ENCODE measurements at places on chromosomes 5 and 9.
A peak's percentile ranks its signal among the peaks of the same experiment; 100 is the strongest.

DNA sequence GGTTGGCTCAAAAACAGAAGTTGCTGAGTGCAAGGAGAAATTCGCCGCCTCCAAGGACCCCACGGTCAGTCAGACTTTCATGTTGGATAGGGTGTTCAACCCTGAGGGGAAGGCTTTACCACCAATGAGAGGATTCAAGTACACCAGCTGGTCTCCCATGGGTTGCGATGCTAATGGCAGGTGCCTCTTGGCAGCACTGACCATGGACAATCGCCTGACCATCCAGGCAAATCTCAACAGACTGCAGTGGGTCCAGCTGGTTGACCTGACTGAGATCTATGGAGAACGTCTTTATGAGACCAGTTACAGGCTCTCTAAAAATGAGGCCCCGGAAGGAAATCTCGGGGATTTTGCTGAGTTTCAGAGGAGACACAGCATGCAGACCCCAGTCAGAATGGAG, 7.7 kb downstream of the GTF3C4 start:
- no peaks in the 10 kb centered on the region for H3K36me3 ChIP-seq
- no peak overlapping the region for H3K27ac ChIP-seq
- peaks cover 3% of the 10 kb centered on the region for H3K4me1 ChIP-seq
- no peak overlapping the region for H3K4me3 ChIP-seq
- DNase-seq = no peak

- no peak overlapping the region for H3K27ac ChIP-seq
- no peak overlapping the region for H3K4me3 ChIP-seq
- DNase-seq = no peak
- peaks cover 6% of the 10 kb centered on the region for H3K4me1 ChIP-seq
Observed at GRCh38 chr5:149490599-149491485, 60.4 kb downstream of the CSNK1A1 start.

DNA sequence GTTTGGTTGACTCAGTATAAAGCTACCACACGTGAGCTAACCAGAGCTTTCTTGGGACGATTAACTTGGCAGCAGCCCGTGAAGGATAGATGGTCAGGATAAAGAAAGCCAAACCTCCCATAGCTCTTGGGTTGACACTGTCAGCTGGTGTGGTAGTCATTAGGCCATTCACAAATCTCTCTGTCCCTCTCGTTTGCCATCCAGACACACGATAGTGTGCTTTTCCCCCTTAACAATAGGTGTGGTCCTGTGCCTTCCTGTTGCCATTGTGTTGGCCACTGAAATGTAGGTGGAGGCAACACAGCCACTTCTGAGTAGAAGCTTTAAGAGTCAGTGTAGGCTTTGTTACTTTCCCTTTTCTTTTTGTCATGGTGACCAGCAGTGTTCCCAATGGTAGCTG, 11.7 kb downstream of the OR13J1 start:
- no peaks in the 10 kb centered on the region for H3K4me1 ChIP-seq
- no peak overlapping the region for H3K4me3 ChIP-seq

DNA sequence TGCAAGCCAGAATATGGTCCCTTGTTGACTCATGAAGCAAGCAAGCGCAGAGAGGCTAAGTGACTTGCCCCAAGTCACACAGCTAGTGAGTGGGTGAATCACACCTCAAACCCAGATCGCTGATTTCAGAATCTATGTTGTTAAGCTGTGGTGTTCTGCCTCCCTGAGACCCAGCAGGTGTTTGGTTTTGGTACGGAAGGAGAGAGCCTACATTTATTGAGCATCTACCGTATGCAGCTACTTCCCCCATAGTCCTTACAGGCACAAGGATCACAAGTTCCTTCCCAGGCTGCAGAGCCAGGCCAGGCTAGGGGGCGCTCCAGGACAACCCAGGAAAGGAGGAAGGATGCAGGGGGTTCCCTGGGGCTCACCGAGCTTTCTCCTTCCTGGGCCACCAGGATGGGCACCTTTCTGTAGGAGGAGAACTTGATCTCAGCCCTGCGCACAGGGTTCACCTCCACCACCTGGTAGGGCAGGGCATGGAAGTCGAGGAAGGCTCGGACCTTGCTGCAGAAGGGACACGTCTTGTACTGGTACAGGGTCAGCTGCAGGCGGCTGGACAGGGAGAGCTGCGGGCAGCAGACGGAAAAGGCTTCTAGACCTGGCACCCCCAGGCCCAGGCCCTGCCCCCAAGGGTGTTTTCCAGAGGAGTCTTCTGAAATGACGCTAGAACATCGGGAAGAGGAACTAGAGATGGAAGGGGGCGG, 2.5 kb downstream of the PTGES2 start:
- no peak overlapping the region for H3K4me3 ChIP-seq
- peaks cover 17% of the 10 kb centered on the region for H3K4me1 ChIP-seq
- H3K36me3 ChIP-seq = peaks cover 61% of the 10 kb centered on the region
- H3K27ac ChIP-seq = no peak overlapping the region
- DNase-seq = peak; percentile 68
- no peaks in the 10 kb centered on the region for H3K27me3 ChIP-seq

GRCh38 chr5:35821513-35821912, 35.2 kb upstream of the IL7R start:
- no peaks in the 10 kb centered on the region for H3K27me3 ChIP-seq
- no peak overlapping the region for H3K27ac ChIP-seq
- H3K4me3 ChIP-seq = no peak overlapping the region
- no peaks in the 10 kb centered on the region for H3K36me3 ChIP-seq
- no peak for DNase-seq

DNA sequence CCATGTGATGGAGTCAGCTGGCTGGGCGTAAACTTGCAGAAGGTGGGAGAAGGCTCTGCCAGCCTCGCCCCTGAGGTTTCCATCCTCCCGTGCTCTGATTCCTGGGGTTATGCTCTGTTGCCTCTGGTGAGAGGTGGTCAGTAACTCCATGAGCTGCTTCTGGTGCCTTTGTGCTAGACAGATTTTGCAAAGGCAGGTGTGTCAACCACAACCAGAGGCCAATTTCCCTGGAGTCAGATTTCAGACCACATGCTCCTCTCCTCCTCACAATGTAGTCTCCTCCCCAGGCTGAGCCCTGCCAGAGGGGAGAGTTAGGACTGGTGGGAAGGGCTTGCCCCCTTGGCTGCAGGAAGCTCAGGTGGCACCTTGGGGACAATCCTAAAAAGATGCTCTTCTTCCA, 38.8 kb upstream of the TENT4A start:
- H3K27ac ChIP-seq = no peak overlapping the region
- H3K27me3 ChIP-seq = no peaks in the 10 kb centered on the region
- no peaks in the 10 kb centered on the region for H3K4me1 ChIP-seq
- H3K36me3 ChIP-seq = peaks cover 5% of the 10 kb centered on the region
- no peak for DNase-seq

GRCh38 chr5:123028222-123028621, 8.3 kb downstream of the PPIC start:
- no peak for DNase-seq
- peaks cover 6% of the 10 kb centered on the region for H3K36me3 ChIP-seq
- no peak overlapping the region for H3K27ac ChIP-seq
- H3K4me3 ChIP-seq = no peak overlapping the region

- peaks cover 29% of the 10 kb centered on the region for H3K36me3 ChIP-seq
- no peaks in the 10 kb centered on the region for H3K27me3 ChIP-seq
- H3K4me3 ChIP-seq = no peak overlapping the region
- H3K4me1 ChIP-seq = no peaks in the 10 kb centered on the region
Observed at GRCh38 chr9:93287189-93287552, 103.2 kb downstream of the WNK2 start.

DNA sequence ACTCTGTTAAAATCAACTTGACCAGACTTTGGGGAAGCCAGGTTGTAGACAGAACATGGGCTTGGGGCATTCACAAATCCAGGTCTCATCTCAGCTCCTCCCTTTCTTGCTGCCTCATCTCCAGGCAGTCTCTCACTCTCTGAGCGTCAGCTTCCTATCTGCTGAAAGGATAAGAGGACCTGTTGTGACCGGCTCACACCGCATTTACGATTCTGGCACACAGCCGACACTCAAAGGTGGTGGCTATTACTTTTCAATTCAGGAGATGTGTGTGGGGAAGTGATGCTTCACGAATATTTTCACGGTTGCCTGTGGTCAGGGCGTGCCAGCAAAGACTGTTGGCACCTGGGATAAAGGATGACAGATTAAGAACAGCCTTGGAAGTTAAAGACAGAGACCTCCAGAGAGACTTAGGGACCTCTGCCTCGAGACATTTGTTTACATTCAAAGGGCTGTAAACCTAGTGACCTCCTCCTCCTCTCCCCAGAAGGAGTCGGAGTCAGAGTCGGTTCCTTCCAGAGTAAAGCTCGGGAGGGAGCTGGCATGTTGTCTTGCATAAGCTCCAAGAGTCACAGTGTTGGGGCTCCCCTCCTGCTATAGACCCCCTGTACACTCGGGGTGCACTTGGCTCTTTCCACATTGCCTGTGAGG, 83.2 kb downstream of the AK8 start:
- no peak overlapping the region for H3K27ac ChIP-seq
- H3K4me3 ChIP-seq = no peak overlapping the region
- no peaks in the 10 kb centered on the region for H3K36me3 ChIP-seq
- peak; percentile 16 for DNase-seq
- no peaks in the 10 kb centered on the region for H3K27me3 ChIP-seq

DNA sequence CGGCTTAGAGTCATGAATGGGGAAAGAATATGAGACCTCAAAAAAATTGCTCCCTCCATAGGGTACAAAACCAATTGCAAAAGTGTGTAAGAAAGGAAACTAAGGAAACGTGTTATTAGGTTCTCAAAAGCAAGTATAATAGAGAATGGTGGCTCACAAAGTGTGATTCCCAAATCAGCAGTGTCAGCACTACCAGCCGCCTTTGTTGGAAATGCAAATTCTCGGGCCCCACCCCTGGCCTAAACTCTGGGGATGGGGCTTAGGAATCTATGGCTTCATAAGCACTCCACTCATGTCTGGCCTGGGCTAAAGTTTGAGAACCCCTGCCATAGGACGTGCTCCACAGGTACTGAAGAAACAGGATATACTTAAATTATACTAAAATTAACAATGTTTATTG, 1.6 kb upstream of the CCDC69 start:
- DNase-seq = no peak
- no peak overlapping the region for H3K27ac ChIP-seq

DNA sequence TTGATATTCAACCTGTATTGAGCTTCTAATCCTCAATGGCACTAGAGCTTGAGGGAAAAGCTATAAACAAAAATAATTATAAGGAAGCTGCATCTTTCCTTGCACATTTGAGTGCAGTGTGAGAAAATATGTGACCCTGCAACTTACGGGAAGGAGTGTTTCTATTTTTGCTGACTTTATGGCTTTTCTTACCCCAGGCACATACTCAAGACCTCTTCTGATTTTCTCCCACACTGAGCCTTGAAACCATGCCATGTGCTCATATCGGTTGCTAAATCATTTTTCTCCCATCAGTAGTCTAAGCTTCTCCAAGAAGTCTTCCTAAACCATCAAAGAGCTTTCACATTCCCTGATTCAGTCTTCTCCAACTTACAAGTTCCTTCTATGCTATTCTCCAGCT, 91.5 kb downstream of the CDH6 start:
- H3K36me3 ChIP-seq = no peaks in the 10 kb centered on the region
- no peaks in the 10 kb centered on the region for H3K4me1 ChIP-seq
- H3K4me3 ChIP-seq = no peak overlapping the region
- no peak for DNase-seq
- H3K27ac ChIP-seq = no peak overlapping the region
- H3K27me3 ChIP-seq = no peaks in the 10 kb centered on the region

DNA sequence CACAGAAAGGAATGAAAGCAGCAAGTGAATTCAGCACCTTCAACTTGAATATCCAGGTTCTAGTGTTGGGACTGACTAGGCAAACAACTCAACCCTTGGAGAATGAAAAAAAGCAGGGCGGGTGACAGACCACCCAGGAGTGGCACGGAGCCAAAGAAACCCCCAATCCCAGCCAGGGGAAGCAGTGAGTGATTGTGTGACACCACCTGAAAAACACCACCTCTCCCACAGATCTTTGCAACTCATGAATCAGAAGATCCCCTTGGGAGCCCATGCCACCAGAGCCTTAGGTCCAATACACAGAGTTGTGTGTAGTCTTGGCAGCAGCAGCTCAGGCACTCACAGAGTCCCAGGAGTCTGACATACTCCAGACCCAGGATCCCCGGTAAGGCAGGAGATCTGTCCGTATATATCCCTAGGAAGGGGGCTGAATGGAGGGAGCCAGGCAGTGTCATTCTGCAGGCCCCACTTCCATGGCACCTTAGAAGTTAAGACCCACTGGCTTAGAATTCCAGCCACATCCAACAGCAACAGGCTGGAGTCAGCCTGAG, 22.1 kb upstream of the ROR2 start:
- no peaks in the 10 kb centered on the region for H3K4me1 ChIP-seq
- no peak overlapping the region for H3K27ac ChIP-seq
- H3K36me3 ChIP-seq = no peaks in the 10 kb centered on the region

GRCh38 chr9:136975644-136976043, 1.7 kb upstream of the PTGDS start:
- no peak for DNase-seq
- no peak overlapping the region for H3K27ac ChIP-seq
- no peak overlapping the region for H3K4me3 ChIP-seq

DNA sequence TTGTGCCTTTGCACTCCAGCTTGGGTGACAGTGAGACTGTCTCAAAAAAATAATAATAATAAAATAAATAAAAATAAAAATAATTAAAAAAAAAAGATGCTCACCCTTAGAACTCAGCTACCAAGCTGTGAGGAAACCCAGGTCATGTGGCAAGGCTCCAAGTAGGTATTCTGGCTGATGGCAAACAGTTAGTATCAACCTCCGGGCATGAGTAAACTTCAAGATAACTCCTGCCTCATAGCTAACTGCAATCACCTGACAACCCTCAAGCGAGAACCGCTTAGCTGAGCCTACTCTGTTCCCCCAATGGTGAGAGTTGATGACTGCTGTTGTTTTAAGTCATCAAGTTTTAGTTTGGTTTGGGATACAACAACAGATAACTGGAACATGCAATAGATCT, 6.1 kb upstream of the SLC44A1 start:
- peak; percentile 52 for DNase-seq
- H3K36me3 ChIP-seq = no peaks in the 10 kb centered on the region
- no peak overlapping the region for H3K4me3 ChIP-seq
- H3K4me1 ChIP-seq = no peaks in the 10 kb centered on the region
- no peak overlapping the region for H3K27ac ChIP-seq

DNA sequence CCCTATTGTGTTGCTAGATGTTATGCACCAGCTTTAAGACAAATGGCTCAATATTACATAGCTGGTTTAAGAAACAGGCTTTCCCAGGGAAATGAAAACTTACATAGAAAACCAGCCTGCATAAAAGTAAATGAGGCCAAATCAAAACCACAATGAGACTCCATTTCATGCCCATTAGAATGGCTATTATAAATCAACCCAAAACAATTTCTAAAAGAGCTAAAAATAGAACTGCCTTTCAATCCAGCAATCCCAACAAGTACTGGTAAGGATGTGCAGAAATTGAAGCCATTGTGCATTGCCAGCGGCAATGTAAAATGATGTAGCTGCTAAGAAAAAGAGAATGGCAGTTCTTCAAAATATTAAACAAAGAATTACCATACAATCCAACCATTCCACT, 1170.0 kb upstream of the CDH9 start:
- no peak overlapping the region for H3K27ac ChIP-seq
- H3K4me1 ChIP-seq = no peaks in the 10 kb centered on the region
- H3K36me3 ChIP-seq = no peaks in the 10 kb centered on the region
- no peaks in the 10 kb centered on the region for H3K27me3 ChIP-seq
- no peak for DNase-seq

GRCh38 chr9:123929177-123929869, 603 bp downstream of the DENND1A start:
- H3K27me3 ChIP-seq = peaks cover 2% of the 10 kb centered on the region
- no peaks in the 10 kb centered on the region for H3K36me3 ChIP-seq
- H3K4me1 ChIP-seq = peaks cover 21% of the 10 kb centered on the region
- peak overlapping the region; percentile 80 for H3K4me3 ChIP-seq
- peak overlapping the region; percentile 85 for H3K27ac ChIP-seq
- DNase-seq = peak; percentile 84

GRCh38 chr9:36336131-36336907, 63.8 kb downstream of the RNF38 start:
- H3K36me3 ChIP-seq = peaks cover 17% of the 10 kb centered on the region
- H3K27ac ChIP-seq = no peak overlapping the region
- no peak for DNase-seq
- no peaks in the 10 kb centered on the region for H3K27me3 ChIP-seq
